Renal cortical epithelial cell (primary cell): ENCODE measurements at places on chromosomes 1 and 21.

- no peak for DNase-seq
These were observed at the start of gene BMP8B for GRCh38 chr1:39788758-39789570. TSS of gene BMP8B (minus strand) at chr1:39788865. CDS start at chr1:39788485, 380 bp downstream.

- peak; percentile 38 for DNase-seq
These were observed 31.6 kb downstream of the OSBPL9 start for GRCh38 chr1:51648180-51649109.

- no peak for DNase-seq
These were observed 33.1 kb downstream of the SIPA1L2 start for GRCh38 chr1:232596666-232597303.

DNA sequence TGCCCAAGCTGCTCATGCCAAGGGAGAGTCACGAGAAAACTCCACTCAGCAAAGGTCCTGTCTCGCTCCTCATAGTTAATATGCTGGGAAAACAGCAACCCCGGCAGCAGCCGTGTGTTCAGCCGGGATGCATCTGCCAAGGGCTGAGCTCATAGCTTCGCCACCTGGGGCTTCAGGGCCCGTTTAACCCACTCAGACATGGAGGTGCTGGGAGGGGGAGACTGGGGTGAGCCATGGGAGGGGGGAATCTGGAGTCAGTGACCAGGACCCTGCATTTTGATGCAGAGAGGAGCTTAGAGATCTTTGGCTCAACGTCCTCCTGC, 283.4 kb downstream of the PTPRU start:
- DNase-seq = no peak

DNA sequence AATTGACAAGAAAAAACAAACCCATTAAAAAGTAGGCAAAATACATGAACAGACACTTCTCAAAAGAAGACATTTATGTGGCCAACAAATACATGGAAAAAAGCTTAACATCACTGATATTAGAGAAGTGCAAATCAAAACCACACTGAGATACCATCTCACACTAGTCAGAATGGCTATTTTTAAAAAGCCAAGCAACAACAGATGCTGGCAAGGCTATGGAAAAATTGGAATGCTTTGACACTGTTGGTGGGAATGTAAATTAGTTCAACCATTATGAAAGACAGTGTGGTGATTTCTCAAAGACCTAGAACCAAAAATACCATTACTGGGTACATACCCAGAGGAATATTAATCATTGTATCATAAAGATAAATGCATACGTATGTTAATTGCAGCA, 641.1 kb upstream of the B3GALT2 start:
- no peak for DNase-seq

DNA sequence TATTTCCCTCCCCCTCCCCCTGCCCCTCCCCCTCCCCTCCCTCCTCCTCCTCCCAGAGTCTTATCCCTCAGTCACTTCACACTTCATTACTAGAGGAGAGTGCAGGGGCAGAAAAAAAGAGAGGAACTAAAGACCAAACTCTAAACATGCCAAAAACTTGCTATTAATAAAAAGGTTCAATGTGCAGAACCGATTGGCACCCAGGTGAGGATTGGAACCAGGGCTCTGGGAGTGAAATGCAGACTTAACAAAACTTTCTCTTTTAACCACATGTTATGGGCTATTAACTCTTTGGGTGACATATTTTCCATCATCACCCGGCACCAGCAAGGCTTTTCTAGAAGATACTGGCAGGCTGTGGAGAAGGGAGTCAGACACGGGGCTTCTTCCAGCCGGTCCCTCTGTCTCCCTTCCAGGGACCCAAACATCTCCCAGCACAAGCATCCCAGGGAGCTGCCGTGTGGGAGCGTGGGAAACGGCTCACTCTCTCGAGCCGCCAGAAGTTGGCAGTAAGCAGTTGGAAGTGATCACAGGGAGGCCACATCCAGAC, 13.6 kb downstream of the NID1 start:
- no peak for DNase-seq

DNA sequence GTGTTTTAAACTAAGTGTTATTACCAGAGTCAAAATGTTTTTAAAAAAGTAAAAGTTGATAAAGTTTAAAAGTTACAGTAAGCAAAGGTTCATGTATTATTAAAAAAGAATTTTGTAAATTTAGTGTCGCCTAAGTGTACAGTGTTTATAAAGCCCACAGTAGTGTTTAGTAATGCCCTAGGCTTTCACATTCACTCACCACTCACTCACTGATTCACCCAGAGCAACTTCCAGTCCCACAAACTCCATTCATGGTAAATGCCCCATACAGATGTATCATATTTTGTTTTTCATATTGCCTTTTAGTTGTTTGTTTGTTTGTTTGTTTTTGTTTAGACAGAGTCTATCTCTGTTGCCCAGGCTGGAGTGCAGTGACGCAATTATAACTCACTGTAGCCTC, 353.8 kb upstream of the PTBP2 start:
- no peak for DNase-seq

GRCh38 chr1:12342401-12343003, 112.7 kb downstream of the VPS13D start:
- DNase-seq = peak; percentile 61

- DNase-seq = no peak
These were observed at the start of gene SLC45A3 for GRCh38 chr1:205680073-205680851. TSS of gene SLC45A3 (minus strand) at chr1:205680509. CDS start at chr1:205664656, 15,853 bp downstream.

DNA sequence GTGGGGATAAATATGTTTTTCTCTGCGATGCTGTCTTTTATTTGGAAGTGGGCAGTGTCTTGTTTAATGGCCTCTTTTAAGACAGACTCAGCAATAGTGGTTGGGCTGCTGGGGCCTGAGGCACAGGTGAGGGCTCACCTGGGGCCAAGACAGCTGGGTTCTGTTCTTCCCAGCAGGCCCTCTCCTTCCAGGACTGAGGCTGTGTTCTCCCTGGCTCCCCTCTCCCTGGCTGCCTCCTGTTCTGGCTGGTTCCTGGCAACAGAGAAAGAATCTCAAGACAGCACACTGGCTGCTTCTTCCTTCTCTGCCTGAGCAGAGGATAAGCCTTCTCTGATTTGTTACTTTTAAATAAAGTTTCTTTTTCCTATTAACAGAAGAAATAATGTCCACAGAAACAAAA, 7.4 kb upstream of the GRHL3 start:
- DNase-seq = no peak

- no peak for DNase-seq
These were observed 61.0 kb downstream of the SPAG17 start for GRCh38 chr1:118124064-118124463.

DNA sequence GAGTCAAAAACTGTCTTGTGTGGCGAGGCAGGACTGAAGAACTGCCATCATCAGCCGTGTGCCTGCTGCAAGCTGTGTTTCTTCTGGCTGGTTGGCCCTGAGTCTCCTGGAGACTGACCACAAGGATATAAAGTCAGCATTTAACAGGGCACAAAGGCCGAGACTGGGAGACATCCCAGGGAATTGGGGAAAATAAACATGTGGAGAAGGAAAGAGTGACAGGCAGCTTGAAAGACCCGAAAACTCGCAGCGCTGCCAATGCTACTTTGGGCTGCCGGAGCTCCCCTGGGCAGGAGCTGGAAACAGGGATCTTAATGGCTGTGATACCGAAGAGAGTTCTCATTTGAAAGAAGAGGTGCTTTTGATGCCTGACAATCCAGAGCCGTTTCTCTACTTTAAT, 125.3 kb upstream of the HMGB4 start:
- no peak for DNase-seq

GRCh38 chr1:36881541-36881940, 152.8 kb downstream of the GRIK3 start:
- DNase-seq = no peak

GRCh38 chr1:24541711-24542346, 14.1 kb upstream of the NCMAP start:
- no peak for DNase-seq

DNA sequence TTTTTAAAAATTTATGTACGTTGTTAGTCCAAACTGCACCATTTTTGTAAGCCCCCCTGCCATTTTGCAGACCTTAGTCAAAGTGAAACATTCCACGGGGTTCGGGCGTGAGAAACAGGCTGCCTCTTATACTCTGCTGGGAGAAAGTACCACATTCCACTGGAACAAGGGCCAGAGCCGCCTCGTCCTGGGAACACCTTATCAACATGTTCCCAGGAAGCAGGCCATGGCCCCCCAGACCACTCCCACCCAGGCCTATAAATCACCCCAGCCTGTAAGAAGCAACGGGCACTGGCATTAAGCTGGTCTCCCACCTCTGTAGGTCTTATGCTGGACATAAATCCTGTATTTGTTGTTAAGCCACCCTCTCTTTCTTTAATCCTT, 854 bp upstream of the ZRANB2 start:
- DNase-seq = no peak

DNA sequence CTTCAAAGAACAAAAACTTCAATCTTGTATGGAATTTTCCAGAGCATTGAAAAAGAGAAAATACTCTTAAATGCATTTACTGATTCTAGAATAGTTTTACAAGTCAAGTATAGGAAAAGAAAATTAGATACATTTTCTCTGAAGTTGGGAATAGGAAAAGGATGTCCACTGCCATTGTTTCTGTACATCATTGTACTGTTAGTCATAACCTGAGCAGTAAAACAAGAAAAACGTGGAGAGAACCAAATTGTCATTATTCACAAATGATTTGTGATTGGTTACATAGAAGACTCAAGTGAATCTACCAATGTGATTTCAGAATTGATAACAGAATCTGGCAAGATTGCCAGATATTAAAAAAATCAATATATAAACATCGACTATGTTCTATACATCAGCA, 27.4 kb downstream of the PRKACB start:
- no peak for DNase-seq

DNA sequence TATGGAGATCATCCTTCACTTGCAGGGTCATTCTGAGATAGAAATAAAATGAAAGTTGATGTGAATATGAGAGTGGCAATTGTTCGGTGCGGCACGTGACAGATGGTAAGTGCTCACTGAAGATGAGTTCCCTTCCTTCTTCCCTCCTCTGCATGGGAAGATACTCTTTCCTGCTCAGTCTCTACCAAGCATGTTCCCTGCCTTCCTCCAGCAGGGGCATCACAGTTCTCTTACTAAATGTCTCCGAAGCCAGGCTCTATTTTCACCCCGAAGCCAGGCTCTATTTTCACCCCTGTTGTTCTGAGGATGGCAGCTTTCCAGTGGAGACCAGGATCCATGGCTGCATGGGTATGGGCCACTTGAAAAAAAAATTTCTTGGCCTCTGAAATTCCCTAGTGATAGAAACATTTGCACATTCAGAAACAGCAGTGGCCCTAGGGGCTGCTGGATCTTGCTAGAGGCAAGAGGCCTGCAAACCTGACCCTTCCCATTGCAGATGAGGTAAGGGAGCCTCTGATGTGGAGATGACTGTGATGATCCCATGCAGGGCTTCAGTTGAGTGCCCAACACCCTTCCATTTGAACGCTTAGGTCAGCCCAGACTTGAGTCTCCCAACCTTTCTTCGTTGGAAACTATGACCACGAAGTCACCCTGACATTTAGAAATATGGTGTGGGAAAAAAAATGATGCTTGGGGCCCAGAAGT, 123.7 kb upstream of the HMGB4 start:
- DNase-seq = no peak

GRCh38 chr1:13782634-13783360, 82.8 kb downstream of the PRDM2 start:
- no peak for DNase-seq
